Daoy (cell line): ENCODE measurements at places on chromosomes 1 and 21.

DNA sequence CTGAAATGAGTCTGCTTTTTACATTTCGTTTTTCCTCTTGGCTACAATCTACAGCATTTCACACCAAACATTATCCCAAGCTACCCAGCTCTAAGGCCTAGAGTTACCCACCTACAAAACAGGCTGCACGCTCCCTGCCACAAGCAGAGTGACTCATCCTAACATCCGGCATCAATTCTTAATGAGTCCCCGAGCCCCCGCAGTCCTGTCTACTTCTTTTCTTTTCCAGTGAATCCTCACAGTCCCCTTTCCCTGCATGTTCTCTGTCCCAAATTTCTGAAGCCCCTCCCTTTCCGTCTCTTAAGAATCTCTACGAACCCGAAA, 650 bp downstream of the PCNX2 start:
- DNase-seq = peak; percentile 85

GRCh38 chr1:152954436-152954835, 7.4 kb downstream of the SPRR5 start:
- DNase-seq = peak; percentile 49

DNA sequence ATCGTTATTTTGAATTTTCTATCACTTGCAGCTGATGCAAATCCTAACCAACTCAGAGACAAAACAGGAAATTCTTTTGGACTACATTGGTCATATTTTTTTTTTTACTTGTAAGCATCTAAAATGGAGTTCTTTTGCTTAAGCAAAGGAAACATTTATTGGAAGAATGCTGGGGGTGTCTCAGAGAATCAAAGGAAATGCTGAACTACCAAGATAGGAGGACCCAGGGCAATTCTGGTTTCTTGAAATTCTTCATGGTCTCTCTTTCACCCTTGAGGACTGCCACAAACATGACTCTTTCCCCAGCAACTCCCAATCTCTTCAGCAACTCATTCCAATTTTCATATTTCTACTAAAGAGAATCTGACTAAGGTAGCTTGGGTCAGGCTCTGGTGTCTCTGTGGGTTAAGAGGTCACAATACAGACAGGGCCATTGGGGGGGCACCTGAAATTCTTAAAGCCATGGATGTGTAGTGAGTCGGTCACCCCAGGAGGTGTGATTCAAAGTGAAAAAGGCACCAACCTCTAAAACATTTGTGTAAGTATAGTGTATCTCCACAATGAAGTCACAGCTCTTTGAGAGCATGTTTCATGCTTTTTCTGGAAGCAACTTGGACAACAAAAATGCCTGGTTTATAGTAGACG, 171.1 kb upstream of the FGGY start:
- DNase-seq = no peak

DNA sequence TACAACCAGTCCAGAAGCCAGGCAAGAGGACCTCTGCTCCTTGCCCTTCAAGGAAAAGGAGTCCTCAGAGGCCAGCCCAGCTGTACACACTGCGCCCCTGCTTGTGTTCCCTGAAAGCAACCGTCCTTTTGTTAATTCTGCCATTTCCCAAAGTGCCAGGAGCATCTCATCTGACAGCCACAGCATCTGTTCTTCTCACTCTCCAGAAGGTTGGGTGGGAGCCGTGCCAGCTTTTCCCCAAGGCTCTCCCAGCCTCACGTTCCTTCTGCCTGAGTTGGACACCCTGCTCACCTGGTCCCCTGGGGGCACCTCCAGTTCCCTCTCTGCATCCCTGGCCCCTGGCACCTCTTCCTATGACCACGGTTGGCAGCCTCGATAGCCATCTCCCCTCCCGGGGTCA, 10.5 kb upstream of the CNTN2 start:
- DNase-seq = no peak

GRCh38 chr1:116453906-116454305, 80.9 kb downstream of the ATP1A1 start:
- no peak for DNase-seq

- DNase-seq = peak; percentile 27
Measured at GRCh38 chr1:17665950-17666720, 89.0 kb upstream of the ACTL8 start.

DNA sequence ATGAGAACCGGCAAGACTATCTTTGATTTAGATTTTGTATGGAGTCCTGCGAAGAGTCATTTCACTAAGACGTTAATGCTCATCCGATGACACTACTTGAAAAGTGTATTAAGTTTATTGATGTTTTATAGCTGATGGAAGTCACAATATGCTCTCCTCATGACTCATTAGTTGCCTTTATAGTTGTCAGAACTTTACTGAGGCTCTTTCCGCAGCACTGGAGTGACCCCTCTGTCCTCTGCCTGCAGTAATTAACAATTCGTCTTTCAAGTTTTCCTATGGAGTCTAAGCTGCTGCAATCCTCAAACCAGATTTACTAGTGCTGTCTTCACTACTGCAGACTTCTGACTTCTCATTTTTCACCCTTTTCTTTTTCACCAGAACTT, 853 bp downstream of the USP16 start:
- DNase-seq = no peak

GRCh38 chr1:157450106-157450505, 102.2 kb downstream of the FCRL5 start:
- no peak for DNase-seq

DNA sequence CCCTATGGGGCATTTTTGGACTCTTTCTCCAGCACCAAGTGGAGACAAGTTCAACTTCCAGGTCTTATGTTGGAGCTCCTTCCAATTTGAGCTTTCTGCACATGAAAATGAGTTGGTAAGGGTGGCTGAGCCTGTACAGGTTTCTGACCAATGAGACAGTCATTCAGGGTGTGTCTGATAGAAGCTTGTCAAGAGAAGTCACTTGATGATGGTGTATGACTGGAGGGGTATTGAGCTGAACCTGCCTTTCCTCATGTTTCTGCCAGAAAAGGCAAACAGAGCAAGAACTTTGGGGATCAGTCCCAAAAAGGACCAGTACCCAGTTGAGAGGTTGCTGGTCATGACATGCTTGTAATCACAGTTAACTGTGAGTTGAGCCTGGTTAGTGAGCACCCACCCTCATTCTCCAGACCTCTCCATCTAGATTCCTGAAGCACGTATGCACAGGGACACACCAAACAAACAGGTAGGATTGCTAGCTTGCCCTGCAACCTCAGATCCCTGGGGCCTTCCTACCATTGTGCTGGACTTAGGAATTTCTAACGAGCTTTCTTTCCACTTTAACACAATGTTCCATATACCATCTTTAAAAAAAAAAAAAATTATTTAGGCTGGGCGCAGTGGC, 26.6 kb downstream of the FAM89A start:
- no peak for DNase-seq
